ENCODE measurements at places on chromosomes 4 and X.

DNA sequence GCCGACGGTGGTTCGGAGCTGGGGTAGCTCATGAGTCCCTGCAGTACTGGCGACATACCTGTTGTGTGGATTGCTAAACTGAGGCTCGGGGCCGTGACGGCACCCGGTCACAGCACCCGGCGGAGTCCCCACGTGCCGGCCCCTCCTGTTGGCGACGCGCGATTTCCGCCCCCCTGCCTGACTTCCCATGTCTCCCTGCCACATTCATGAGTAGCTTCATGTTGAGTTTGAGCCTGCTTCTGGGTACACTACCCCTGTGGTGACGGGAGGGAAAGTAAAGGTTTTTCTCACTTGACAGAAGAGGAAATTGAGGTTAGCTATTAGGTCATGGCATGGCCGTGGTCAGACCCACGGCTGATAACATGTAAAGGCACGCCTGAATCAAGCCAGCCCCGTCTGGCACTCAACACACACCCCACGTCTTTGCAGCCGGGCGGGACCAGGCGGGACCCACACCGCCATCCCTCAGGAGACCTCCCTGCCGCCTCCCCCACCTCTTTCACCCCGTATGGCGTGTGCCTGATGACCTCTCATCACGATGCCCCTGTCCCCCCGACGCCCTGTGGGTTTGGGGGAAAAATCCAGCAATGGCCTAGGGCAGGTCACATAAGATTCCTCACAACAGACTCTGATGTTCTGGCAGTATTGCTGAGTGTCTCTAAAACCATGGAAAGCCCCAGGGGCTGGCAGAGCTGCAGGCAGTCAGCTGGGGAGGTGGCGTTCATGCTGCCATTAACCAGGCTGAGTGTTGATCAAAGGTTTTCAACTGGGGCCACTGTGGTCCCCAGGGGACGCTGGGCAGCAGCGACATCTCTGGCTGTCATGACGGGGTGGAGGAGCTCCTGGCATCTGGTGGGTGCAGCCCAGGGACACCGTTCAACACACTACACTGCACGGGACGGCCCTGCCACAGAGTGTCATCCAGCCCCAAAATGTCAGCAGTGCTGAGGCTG, 29.2 kb downstream of the P2RY8 start:
- no peak for DNase-seq

DNA sequence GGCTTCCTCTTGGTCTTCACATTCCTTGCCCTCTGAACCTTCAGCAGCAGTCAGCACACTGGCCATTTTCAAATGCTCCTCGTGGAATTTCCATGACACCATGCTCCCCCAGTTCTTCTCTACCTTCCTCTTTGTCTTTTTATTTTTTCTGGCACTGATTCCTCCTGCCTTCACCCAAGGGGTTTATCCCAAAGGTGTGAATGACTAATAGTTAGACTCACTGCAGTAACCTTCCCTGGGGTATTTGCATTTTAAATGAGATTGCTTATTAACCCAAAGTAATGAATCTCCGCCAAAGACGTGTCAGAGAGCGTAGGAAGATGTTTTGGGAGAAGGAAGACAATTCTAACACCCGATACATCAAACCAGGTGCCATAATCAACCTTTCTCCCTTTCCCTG, 36.2 kb downstream of the CD40LG start:
- no peak for DNase-seq

DNA sequence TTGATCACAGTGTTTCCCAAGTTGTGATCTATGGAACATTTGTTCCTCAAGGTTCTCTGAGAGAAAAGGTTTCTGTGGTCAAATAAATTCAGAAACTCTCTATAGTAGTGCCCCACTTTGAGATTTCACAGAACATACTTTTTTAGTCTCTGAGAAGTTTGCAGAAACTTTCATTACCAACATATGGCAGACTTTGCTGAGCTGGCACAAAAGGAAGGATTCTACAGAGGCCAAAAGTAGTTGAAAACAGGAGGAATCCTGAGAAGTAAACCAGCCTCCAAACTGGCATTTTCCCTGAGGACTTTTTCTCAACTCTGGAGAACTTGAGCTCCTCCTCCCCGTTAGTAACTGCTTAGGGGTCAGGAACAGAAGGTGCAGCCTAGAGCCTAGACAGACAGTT, 117.8 kb upstream of the ESX1 start:
- DNase-seq = no peak

- no peak for DNase-seq
Measured at GRCh38 chr4:6295495-6295894, 25.8 kb downstream of the WFS1 start.

- DNase-seq = no peak
Measured at GRCh38 chr4:147727476-147728028, 4.3 kb upstream of the ARHGAP10 start.

GRCh38 chrX:97936296-97936695, 1052.6 kb downstream of the RPA4 start:
- DNase-seq = no peak

- peak; percentile 71 for DNase-seq
Measured at GRCh38 chr4:88054901-88055300, 47.5 kb downstream of the PKD2 start.

GRCh38 chr4:54231419-54231767, 2.3 kb downstream of the PDGFRA start:
- DNase-seq = no peak

- DNase-seq = peak; percentile 35
Measured at GRCh38 chr4:169209388-169209883, 61.3 kb downstream of the SH3RF1 start.

GRCh38 chr4:59698041-59698440, 1502.1 kb upstream of the ADGRL3 start:
- no peak for DNase-seq

GRCh38 chr4:182955411-182955810, 38.2 kb upstream of the DCTD start:
- DNase-seq = no peak

DNA sequence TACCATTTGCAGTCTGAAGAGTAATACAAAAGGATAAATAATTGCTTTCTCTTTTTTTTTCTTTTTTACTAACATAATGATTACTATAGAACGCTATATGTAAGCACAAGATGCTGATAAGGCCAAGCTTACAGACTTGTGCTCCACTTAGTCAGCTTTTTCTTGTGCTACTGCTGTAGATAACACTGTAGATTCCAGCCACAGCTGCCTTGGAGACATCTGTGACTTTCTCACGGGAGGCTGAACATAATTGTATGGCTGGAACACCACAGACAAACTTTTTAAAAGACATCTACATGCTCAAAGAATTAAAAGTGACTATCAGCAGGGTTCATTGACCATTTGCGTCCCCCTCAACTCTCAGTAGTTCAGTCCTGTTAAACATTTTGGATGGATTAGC, 381.7 kb upstream of the AMOT start:
- DNase-seq = no peak

DNA sequence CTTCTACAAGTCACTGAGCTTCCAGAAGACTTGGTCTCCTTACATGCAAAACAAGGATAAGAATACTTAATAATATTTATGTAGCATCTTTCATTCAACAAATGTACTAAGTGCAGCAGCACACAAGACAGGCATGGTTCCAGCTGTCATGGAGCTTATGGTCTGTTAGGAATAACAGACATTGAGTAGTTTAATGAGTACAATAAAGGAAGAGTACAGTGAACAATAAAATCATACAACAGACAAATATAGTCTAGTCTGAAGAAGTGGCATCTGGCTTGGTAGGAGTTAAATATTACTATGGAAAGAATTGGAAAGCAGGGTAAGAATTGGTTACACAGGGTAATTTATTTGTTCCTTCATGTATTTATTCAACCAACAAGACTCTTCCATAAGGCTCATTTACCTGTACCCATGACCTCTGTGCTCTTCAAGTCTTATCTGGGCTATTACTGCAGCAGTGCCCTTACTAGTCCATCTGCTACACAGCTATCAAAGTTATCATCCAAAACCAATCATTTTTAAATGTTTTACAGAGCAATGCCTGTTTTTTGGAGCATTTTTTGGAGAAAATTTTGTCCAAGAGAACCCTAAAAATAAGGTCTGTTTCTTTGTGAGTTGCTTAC, 101.1 kb upstream of the RPL34 start:
- no peak for DNase-seq

GRCh38 chr4:174882317-174882992, 35.7 kb upstream of the ADAM29 start:
- DNase-seq = no peak

DNA sequence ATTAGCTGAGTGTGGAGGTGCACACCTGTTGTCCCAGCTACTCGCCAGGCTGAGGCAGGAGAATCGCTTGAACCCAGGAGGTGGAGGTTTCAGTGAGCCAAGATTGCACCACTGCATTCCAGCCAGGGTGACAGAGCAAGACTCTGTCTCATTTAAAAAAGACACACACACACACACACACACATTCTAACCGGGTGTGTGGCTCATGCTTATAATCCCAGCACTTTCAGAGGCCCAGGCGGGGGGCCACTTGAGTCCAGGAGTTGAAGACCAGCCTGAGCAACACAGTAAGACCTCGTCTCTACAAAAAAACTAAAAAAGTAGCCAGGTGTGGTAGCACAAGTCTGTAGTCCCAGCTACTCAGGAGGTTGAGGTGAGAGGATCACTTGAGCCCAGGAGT, 152.3 kb downstream of the LRBA start:
- DNase-seq = no peak

GRCh38 chr4:16668488-16668887, 230.0 kb downstream of the LDB2 start:
- no peak for DNase-seq

- no peak for DNase-seq
Measured at GRCh38 chr4:54937501-54937900, 187.9 kb downstream of the KDR start.

DNA sequence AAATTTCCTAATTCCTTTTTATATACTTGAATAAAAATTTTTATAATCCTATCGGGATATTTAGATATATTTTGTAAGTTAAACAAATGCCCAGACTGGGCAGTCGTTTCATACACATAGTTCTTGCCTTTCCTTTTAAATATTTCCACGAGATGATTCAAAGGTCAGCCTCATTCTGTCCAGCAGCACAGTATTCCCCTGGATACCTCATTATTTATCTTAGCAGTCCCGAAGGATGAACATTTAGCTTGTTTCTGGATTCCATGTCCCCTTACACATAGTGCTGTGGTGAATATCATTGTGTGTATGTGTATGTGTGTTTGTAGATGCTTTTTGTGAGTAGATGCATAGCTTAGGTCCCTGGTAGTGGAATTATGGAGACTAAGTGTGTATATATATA, 38.3 kb downstream of the RAPGEF2 start:
- DNase-seq = no peak

GRCh38 chr4:96170198-96170597, 330.3 kb downstream of the PDHA2 start:
- DNase-seq = peak; percentile 8

- DNase-seq = no peak
Measured at GRCh38 chr4:19187691-19188090, 1064.0 kb upstream of the SLIT2 start.

- no peak for DNase-seq
Measured at GRCh38 chr4:176207839-176208238, 12.5 kb upstream of the SPATA4 start.

DNA sequence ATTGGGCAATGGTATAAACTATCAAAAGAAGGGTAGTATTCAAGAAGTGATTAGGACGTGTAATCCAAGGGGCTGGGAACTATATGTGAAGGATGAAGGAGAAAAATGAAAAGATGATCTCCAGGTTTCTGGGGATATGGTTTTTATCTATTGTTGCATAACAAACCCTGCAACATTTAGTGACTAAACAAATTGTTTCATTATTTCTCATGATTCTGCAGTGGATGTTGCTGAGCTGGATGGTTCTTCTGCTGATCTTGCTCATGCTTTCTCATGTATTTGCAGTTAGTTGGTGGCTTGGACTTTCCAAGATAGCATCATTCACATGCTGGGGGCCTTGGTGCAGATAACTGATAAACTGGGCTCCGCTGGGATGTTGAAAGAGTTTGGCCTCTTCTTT, 29.1 kb downstream of the PHOX2B start:
- no peak for DNase-seq

DNA sequence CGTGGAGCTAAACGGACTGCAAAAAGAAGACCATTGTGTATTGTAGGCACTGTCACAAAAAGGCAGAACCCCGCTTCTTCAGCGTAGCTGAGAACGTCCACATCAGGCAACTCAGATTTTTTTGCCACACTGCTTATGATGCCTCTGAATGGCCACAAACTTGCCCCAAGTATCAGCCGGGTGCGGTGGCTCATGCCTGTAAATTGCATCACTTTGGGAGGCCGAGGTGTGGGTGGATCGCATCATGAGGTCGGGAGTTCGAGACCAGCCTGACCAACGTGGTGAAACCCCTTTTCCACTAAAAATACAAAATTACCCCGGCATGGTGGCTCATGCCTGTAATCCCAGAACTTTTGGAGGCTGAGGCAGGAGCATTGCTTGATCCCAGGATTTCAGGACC, 14.9 kb upstream of the IL3RA start:
- no peak for DNase-seq

- no peak for DNase-seq
Measured at GRCh38 chr4:94934864-94935263, 177.1 kb downstream of the BMPR1B start.

DNA sequence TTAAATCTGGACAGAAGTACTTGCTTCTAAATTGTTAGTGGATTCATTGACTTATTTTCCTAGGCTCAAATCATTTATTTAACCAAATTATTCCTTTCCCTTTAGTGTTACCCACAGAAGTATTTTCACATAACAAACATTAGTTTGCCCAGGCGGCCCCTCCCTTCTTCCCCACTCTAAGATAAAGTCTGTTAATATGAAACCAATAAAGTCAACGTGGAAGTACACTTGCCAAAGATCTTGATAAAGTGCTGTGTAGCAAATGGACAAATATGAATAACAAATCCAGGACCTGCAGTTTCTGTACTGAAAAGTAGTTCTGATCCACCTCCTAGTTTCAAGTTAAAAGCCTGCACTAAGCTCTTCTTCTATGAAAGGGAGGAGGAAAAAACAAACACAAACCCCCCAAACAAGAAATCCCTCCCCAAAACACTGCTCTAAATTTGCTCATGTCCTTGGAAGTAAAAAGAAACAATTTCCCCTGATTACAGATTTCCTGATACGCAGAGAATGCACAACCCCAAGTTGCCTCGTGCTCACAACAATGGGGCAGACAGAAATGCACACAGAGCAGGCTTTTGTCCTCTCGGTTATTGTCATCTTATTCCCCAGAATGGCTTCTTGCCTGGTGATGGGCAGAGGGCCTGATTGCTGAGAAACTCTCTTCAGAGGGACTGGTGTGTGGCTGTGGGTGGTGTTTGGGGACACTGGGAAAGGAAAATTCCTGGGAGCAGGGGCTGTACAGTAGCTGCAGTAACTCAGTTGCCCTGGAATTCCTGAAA, 23.2 kb downstream of the TMSB4X start:
- DNase-seq = no peak

- DNase-seq = no peak
Measured at GRCh38 chrX:110021258-110022022, 18.5 kb downstream of the TMEM164 start.

DNA sequence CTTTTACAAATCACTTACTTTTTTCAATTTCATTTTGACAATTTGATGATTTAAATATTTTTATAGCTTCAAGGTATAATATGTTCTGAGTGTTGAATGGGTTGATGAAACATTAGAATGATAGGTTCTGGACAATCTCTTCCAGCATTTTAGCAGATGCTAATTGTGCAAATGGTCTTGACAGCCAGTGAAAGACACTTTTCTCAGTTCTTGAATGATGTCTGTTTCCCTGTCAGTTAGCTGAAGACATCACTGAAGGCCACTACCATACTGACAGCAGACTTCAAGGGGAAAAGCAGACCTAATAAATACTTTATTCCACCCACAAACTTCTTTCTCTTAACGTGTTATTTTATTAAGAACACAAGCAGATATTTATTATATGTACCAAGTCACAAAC, 498.6 kb downstream of the GRXCR1 start:
- DNase-seq = no peak

Measured in Caco-2 (cell line).